ENCODE measurements at places on chromosomes 2 and 18.

GRCh38 chr2:75559680-75560021, 1.1 kb downstream of the EVA1A start:
- no peak for DNase-seq

DNA sequence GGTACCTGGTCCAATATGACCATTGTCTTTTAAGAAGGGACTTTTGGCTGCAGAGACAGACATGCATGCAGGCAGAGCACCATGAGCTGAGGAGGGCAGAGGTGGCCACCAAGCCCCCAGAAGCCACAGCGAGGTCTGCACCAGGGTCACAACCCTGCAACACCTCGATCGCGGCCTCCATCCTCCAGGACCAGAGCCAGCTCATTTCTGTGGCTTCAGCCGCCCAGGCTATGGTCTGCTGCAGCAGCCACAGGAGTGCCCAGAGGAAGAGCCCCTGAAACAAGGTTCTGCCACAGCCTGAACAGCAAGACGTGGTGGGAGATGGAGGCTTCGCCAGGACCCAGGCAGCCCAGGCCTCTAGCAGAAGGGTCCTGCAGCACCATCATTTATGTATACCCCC, 53.9 kb downstream of the ANKMY1 start:
- no peak for DNase-seq

DNA sequence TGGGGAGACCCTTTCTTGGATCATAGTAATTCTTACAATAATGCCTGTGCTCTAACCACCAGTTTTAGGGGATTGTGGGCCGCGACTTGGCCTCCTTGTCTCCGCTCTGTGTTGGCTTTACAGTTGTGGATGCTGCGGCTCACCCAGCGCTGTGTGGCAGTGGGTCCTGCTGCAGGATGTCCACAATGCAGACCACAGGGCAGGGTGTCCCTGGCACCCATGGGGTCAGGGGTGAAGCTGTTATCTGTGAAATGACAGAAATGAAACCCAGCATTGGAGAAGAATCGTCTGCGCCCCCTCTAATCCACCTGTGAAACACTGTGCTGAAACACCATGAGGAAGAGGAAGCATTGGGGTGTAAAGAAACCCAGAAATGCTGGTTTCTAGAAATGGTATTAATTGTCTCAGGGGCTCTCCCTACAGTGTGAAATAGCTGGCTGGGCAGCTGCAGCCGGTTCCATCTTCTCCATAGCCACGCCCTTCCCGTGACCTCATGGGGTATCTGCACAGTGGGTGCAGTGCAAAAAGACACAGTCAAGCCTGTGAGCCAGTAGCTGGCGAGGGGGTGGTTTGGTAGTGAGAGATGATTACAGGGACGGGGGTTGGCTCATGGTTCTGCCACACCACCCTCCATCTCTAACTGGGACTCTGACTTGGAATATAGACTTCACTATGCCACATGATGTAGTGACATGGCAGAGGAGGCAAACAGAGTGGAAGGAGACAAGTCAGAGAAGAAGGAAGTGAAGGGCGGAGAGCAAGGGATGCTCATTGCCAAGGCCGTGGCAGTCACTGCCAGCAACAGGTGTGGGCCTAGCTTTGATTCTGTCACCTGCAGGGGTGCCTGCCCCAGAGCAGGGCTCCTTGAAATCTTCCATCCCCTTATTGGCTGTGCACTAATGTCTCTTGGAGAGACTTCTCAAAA, 16.2 kb downstream of the INPP4A start:
- DNase-seq, result peak; percentile 61

- no peak for DNase-seq
Measured at GRCh38 chr2:230868947-230869913, 4.5 kb downstream of the ITM2C start.

Data from T-helper 2 cell (primary cell).